Effector memory CD4-positive, alpha-beta T cell (primary cell): ENCODE measurements at places on chromosomes 7 and 10.

- no peak for DNase-seq
Measured at GRCh38 chr7:155371884-155372781, 74.5 kb downstream of the INSIG1 start.

GRCh38 chr7:124856299-124856888 lies 73.2 kb downstream of the POT1 start:
- no peak for DNase-seq

- DNase-seq: no peak
Measured at GRCh38 chr10:99316374-99316773, 12.8 kb upstream of the CNNM1 start.

GRCh38 chr10:131902691-131903090 lies 1.9 kb downstream of the PPP2R2D start:
- no peak for DNase-seq

DNA sequence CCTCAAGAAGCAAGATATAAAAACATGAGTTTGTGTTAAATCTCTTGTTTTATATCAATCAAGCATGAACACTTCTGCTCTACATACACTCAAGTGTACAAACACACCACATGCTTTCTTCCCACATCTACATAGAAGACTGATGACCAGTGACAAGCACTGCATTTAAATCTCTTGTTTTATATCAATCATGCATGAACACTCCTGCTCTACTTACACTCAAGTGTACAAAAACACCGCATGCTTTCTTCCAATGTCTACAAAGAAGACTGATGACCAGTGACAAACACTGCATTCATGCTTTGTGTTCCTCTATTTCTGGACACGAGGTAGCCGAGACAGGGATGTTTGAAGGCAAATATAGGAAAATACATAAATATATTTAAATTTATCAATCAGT lies 642.0 kb upstream of the PFKP start:
- no peak for DNase-seq

DNA sequence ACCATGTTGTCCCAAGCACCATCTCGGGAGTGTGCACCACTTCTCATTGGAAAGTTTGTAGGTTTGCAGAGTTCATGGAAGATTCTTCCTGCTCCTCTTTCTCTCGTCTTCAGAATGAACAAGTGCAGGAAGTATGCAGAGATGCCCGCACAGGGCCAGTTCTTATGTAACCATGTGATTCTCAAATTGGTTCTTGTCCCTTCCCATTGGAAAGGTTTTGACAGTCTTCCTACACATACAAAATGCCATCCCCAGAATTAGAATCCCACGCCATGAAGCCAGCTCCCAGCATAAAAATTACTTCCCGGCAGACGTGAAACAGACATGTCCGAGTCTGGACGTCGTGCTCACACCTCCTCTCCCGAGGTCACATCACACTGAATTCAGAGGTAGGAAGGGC lies 251.6 kb downstream of the ELMO1 start:
- no peak for DNase-seq

GRCh38 chr10:24616536-24616935 lies 107.2 kb downstream of the ARHGAP21 start:
- no peak for DNase-seq
